ENCODE measurements at places on chromosomes 3 and 15.
A peak's percentile ranks its signal among the peaks of the same experiment; 100 is the strongest.

- no peak for DNase-seq
Measured at GRCh38 chr3:8313560-8314267, 187.9 kb upstream of the LMCD1 start.

GRCh38 chr3:114899186-114899931 lies 247.7 kb downstream of the ZBTB20 start:
- DNase-seq: peak; percentile 85

DNA sequence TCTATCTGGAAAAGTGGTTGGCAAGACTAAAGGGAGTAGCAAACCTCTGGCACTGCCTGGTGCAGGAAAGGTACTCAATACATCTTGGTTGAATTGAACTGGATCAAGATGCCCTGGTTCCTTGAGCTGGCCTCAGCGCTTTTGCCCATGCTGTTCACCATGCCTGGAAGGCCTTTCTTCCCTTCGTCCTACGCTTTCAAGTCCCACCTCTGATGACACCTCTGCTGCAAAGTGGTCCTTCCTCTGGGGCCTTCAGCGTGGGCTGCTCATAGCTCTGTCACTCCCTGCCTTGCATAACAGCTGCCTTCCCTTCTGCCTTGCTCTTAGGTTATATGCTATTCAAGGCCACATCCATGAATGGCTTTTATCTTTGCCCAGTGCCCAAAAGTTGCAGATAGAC lies 23.0 kb downstream of the ITGA11 start:
- DNase-seq: no peak

DNA sequence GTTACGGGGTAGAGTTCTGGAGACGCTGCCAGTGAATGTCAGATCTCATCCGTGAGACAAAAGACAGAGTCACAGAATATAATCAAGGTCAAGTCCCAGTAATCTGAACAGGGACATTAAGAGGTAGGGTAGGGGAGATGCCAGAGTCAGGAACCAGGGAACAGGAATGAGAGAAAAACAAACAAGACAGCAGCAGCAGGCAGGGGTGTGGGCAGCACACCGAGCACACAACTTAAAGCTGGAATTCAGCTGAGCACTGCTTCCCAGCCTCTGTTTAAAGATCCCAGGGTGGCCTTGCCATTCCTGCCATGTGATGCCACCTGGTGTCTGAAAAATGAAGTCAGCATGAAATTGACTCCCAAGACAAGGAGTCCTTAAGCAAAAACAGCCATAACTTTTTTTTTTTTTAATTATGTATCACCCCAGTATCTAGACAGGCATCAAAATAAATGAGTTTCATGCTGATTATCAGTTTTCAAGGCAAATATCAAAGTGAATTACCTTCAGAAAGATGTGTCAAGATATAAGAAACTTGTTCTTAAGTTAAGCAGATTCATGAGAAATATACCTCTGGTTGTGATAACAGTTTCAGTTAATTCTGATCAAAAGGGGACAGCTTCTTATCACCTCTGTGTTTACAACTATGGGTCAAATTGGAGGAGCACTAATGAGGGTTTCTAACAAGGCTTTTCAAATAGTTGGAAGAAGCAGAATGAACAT lies 203.7 kb downstream of the SLC9A9 start:
- DNase-seq: peak; percentile 67

DNA sequence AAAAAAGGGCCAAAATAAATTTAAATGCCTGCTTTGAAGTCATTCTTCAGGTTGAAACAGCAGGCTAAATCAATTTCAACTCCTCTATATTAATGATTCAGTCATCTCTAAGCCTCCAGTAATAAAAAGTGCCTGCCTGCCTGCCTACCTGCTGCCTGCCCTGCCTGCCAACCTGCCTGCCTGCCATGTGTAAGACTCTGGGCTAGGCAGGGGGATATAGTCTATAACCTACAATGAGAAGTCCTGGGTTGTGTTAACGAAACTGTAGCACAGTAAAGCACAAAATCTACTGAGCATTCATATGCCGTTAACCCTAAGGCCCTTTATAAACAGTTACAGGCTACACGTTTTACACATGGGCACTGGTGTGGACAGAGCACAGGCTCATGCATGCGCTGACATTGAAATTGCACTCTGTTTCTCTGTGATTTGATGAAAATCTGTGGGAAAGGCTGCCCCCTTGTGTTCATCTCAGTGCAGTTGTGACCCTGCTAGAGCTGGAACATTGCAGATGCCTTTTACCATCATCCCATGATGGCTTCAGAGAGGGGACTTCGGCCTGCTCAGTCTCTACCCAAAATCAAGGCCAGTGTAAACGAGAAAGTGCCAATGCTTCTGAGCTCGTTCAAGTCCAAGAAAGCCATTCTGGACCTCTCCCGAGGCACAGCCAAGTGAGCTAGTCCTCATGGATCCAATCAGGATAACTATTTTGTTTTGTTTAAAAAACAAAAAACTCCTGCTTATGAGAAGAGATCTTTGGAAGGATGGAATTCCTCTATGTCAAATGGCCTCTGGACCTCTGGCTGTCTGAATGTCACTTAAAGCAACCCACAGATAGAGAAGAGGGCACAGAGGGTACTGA lies 64.6 kb downstream of the EFL1 start:
- DNase-seq: peak; percentile 31

DNA sequence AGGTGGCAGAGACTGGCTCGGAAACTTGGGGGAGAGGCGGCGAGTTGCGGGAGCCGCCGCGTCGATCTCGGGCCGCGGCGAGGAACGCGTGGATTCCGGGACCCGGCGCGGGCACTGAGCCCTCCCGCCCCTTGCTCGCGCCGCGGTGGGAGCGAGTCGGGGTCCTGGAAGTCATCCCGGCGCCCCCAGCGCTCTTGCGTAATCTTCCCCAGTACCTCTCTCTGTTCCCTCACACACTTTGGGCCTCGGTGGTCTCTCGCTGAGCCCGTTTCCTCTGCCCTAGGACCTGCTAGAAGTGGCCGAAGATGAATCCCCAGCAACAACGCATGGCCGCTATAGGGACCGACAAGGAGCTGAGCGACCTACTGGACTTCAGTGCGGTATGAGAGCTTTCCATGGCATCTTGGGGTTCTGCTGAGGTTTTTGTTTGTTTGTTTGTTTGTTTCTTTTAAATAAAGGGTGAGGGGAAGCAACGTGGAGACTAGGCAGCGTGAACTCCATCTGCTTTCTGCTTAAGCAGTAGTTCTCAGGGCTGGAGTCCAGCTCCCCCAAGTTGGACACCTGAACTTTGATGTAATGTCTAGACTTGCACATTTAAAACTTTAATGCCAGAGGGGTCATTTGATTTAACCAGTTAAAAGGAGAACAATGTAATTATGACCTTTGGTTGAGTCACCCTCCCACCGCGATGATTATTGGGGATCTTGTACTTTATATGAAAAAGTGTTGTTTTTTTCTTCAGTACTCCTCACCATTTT lies 1.3 kb downstream of the TCF12 start:
- no peak for DNase-seq

GRCh38 chr3:126543457-126544061 lies 15.2 kb downstream of the C3orf22 start:
- no peak for DNase-seq

- DNase-seq: no peak
Measured at GRCh38 chr15:45573961-45574629, 13.1 kb upstream of the BLOC1S6 start.

DNA sequence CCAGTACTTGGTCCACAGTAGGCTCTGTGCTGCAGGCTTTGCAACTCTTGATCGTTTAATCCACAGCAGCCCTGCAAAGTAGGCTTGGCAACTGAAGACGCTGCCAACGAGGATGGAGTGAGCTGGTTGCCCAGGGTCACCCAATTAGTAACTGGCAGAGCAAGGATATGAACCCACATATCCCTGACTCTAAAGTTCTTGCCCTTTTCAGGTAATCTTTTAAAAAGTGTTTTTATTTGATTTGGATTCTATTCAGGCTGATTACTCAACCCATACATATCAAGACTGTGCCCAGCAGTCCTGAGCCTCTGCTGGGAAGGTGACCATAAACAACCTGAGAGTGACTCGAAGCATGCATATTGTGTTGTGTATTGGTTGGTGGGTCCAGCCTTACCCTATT lies 50.3 kb downstream of the PSMD6 start:
- DNase-seq: no peak

DNA sequence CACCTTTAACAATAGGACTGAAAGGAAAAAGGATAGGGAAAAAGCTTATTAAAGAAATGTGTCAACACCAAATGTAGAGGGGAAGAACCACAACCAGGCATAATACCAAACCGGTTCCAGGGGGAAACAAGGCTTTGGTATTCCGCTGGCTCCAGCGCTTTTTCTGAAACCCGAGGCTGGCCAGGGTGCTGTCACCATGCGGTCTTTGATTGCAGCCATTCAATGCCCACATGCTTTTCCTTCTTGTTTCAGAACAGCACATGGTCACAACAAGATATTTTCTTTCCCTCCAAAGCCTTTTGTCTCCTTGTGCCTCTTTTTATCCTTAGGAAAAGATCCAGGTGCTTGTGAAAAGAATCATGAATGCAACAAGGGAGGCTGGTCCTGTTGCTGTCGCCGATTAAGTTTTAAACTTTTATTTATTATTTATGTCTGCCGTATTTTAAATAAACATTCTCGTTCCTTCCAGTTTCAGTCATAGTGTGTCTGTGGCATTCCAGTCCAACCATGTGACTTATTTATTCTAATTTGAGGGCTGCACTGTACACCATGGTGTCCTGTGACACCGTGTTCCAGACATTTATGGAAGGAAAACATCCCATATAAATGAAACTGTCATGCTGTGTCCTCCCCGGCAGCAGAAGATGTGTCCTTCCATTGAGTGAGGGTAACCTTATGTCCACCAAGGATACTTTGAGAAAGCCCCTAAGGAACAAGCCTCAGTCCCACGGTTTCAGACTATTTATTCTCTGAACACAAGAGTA lies 41.1 kb downstream of the CCK start:
- no peak for DNase-seq

DNA sequence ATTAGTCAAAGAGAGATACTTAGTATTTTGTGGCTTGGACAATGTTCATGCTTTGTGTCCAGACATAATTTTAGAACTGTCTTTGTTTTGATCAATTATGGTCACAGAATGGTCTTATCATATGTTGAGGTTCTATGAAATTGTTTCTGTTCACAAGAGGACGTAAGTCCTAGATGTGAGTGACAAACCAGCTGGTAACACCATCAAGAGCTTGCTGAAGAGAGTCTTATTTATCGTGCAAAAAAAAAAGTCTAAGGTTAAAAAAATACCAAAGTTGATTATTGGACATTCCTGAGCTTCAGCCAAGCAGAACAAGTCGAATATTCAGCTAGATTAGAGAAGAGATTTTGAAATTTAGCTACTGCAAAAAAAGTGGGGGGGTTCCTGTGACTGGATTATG lies 495.9 kb upstream of the NAALADL2 start:
- no peak for DNase-seq

- peak; percentile 63 for DNase-seq
Measured at GRCh38 chr3:186825294-186825821, 17.2 kb upstream of the ADIPOQ start.

DNA sequence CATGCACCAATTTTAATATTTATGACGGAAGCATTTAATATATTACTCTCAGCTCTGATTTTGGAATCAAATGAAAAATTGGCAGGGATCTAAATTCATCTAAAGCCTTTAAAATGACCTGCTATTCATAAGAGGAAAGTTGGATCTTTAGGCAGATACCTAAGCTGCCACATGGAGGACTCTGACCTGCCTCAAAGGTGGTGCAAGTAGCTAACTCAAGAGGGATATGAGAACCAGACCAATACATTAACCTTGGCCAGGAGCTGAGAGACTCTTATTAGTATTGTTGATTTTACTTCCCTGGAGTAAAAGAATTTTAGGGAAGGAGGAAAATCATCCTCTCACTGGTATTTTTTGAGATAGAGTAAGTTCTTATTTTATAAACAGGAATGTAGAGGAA lies 17.7 kb downstream of the ZNF654 start:
- no peak for DNase-seq

DNA sequence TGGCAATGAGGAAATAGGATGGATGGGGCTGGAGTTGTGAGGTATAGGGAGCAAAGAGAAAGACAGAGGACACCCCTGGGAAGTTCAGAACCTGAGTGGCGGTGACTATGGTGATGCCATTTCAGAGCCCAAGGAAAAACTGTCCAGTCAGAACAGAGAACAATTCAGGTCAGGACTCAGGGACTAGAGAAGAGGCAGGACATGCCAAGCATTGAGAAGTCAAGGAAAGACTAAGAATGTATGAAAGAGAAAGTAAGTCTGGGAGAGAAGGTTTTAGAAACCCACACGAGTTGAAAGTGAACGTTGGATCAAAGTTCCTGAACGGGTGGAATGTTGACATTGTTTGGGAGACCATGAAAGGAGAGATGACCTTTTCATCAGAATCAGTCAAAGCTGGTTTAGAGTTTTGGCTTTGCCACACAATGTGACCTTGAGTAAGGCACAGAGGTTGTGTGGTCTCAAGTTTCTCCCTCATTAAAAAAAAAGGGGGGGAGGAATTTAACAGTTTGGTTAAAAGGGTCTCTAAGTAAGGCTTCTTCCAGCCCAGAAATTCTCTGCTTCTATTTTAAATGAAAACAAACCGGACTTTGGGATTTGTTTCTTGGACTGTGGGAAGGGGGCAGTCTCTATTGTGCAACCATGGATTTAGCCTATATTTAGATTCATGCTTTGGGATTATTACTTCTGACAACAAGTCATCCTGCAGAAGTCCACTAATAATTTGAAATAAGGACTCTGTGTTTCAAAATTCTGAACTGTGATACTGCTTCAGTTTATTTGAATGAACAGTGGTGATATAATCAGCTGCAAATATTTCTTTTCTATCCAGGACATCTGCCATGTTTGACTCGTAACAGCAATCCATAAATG lies 315.9 kb upstream of the TBL1XR1 start:
- DNase-seq: no peak

GRCh38 chr15:57253500-57253899 lies 122.8 kb upstream of the CGNL1 start:
- DNase-seq: no peak

DNA sequence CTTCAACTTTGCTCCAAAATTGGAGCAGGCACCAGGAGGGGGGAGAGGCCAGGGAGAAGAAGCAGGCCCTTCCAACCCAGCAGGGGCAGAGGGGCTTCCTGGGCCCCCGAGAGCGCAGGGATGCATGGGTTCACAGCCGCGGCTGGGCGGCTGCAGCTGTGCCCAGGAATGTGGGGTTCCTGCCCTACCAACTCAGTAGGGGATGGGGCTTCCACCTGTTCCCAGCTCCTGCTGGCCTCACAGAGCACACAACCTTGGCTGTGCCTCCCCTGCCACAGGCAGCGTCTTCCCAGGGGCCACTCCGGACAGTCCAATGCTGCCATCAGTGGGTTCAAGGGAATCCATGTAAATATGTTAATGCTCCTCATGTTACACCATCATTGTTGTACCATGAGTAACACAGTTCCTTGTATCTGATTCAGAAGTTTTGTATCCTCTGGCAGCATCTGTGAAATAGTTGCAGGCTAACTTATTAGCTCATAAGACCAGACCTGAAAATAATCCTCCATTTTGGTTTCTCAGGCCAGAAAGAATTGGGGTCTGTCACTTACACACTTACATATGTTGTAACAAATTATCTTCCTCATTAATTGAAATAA lies 12.1 kb upstream of the SIAH2 start:
- DNase-seq: no peak

DNA sequence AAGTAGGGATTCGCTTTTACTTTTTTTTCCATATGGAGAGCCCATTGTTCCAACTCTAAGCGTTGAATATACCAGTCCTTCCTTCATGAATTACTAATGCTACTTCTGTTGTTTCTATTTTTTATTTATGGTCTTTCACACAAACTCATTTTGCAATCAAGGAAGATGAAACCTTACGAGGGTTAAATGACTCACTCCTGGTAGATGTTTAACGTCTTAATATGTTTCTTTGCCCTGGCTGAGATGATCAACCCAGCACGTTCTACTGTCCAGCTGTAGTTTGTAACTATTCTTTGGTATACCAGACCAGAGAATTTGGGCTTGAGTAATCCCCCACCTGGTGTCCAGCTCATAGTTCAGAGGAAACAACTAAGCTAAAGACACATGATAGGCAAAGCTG lies 23.1 kb downstream of the CDCP1 start:
- DNase-seq: no peak

Data from NCI-H2107 (cell line).